D721Med (cell line): ENCODE measurements at places on chromosomes 3 and 15.

DNA sequence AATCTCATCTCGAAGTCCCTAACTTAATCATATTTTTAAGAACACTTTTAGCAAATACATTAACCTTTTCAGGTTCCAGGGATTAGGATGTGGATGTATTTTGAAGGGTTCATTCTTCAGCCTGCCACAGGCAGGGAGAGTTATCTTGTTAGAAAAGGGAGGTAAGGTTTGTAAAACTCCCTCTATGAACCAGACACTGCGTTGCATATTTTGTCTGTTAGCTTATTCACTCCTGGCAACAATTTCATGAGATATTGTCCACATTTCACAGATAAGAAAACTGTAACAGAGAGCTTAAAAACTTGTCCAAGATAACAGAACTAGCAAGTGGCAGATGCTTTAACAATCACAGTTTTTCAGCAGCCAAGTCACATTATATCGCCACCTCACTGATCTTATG is 155.4 kb downstream of the DIPK2A start:
- no peak for DNase-seq

DNA sequence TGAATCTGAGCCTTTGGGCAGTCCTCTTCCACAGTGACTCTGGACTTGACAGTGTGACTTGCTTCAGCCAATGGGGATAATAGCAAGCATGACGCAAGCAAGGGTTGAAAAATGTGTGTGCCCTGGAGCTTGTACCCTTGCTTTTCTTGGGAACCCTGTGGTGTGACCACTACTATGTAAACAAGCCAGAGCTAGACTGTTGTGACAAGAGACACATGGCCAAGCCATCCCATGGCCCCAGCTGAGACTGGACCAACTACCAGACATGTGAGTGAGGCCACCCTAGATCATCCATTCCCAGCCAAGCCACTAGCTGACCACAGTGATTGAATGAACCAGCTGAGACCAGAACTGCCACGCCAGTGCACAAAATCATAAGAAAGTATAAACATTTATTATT is 11.8 kb downstream of the MYO1E start:
- DNase-seq, result no peak

- DNase-seq, result no peak
Measured at GRCh38 chr3:130539005-130539404, 22.0 kb downstream of the COL6A6 start.

- no peak for DNase-seq
Measured at GRCh38 chr3:14959359-14959943, 12.1 kb downstream of the NR2C2 start.

DNA sequence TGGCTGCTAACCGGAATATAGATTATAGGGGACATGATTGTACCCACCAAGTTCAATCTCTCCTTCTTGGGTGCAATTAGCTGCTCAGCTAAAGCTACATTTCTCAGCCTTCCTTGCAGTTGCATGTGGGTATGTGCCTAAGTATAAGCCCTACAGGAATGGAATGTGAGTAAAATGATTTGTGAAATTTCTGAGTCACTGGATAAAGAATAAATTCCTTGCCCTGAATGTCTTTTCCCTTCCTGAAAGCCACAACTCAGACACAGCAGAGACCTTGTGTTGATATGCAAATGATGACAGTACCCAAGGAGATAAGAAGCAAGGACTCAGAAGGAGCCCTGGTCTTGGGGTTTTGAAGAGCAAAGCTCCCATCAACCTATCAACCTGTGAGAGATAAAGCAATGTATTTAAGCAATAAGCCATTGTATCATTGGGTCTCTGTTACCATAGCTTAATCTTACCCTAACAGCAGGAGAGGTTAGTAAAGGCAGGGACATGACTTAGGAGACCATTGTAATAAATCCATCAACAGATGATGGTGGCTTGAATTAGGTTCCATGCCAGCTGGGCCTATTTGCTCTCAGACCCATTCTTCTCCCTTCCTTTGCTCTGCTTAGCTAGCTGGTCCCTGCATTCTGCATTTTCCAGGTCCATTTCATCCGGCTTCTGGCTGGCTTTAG is 25.6 kb upstream of the ZNF280D start:
- DNase-seq, result no peak

- no peak for DNase-seq
Measured at GRCh38 chr15:73924171-73924921, 1.9 kb upstream of the LOXL1 start.

DNA sequence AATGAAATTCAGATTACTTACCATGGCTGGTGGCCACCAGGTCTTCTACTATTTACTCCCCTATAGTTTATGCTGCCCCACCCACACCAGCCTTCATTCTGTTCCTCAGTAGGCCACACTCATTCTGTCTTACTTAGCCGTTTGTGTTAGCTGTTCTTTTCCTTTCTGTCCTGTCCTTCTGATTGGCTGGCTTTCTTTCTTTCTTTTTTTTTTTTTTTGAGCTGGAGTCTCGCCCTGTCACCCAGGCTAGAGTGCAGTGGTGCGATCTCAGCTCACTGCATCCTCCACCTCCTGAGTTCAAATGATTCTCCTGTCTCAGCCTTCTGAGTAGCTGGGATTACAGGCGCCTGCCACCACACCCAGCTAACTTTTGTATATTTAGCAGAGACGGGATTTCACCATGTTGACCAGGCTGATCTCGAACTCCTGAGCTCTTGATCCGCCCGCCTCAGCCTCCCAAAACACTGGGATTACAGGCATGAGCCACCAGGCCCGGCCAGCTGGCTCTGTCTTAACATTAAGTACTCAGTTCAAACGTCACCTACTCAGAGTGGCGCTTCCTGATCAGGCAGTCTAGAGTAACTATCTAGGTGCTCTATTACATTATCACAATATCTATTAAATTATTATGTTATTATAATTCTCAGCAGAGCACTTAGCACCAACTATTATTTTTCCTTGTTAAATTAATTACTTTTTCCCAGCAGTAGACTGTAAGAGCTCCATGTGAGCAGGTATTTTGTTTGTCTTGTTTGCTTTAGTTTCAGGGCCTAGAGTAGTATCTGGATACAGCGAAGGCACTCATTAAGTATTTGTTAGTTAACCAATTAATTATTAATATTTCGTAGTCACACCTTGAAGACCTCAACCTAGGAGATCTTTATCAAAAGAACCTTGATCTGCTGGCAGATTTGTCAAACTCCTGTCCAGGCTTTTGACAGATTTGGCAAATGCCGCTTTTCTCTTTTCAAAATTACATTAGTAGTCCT is 6.4 kb downstream of the CMSS1 start:
- DNase-seq, result no peak

DNA sequence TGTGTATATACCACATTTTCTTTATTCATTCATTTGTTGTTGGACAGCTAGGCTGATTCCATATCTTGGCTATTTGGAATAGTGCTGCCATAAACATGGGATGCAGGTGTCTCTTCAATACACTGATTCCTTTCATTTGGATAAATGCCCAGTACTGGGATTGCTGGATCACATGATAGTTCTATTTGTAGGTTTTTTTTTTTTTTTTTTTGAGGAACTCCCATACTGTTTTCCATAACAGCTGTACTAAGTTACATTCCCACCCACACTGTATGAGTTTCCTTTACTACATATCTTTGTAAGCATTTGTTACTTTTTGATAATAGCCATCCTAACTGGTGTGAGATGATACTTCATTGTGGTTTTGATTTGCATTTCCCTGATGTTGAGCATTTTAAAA is 437.7 kb downstream of the DIPK2A start:
- no peak for DNase-seq

GRCh38 chr15:92634671-92635201 is 20.8 kb downstream of the FAM174B start:
- DNase-seq, result no peak

GRCh38 chr3:111605018-111605417 is 9.9 kb upstream of the ZBED2 start:
- DNase-seq, result no peak

- DNase-seq, result no peak
Measured at GRCh38 chr3:16365491-16366128, 100.6 kb downstream of the OXNAD1 start.

- no peak for DNase-seq
Measured at GRCh38 chr15:39417366-39418134, 163.3 kb upstream of the THBS1 start.

DNA sequence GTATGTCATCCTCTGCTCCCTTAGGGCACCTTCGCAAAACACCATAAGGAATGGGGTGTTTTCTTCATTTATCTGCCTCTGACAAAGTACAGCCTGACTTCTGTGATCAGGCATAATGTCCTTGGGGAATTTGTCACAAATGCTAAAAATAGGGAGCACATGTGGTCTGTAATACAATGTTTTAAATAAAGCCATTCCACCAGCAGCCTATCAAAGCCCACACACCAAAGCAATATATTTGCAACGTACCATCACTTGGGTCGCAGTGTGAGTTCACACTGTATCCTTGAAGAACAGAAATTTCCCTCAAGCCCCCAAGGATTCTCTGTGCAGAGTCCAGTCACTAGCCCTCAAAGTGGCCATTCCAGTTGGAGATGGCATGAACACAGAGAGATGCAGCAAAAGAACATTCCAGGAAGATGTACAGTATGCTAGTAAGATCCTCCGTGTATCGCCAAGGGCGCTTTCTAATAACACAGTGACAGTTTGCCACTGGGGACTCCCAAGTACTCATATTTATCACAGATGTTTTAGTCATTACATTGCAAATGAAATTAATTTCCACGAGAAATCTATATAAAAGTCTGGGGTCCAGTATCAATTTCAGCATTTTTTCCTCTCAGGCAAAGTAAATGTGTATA is 246.7 kb downstream of the MCTP2 start:
- DNase-seq, result no peak

DNA sequence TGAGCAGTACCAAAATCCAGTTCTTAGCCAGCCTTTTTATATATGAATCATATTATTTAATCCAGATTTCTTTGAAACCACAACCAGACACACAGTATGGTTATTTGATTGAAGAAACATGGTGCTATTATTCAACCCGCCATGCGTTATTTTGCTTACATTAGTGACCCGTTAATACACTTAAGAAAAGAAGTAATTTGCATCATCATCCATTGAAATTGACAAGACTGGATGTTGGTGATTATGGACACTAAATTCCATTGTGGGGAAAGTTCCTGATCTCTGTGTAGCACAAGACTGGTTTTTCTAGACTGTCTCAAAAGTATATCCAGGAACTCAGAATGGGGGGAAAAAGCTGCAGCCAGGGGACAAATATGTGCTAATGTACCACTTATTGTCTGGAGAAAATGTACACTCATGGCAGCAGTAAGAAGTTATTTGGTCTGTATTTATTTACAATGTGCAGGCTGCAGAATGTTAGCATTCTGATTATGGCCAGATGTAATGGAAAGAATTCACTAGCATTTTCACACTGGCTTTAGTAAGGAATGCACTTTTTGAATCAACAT is 80.3 kb downstream of the FILIP1L start:
- no peak for DNase-seq

DNA sequence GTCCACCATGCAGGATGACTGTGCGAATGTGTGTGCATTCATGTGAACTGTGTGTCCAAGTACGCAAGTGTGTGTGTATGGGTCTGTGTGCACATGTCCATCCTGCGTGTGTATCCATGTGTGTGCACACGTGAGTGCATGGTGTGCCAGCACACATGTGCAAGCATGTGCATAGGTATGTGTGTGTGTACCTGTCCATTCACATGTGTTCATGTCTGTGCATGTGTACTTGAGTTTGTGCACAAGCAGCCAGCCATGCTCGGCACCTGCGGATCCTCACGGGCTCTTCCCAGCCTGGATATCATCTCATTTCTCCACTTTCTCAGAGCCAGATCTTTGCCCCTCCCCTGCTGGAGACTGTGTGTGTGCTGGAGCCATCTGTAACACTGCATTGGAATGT is 18.7 kb upstream of the PLXNA1 start:
- no peak for DNase-seq

DNA sequence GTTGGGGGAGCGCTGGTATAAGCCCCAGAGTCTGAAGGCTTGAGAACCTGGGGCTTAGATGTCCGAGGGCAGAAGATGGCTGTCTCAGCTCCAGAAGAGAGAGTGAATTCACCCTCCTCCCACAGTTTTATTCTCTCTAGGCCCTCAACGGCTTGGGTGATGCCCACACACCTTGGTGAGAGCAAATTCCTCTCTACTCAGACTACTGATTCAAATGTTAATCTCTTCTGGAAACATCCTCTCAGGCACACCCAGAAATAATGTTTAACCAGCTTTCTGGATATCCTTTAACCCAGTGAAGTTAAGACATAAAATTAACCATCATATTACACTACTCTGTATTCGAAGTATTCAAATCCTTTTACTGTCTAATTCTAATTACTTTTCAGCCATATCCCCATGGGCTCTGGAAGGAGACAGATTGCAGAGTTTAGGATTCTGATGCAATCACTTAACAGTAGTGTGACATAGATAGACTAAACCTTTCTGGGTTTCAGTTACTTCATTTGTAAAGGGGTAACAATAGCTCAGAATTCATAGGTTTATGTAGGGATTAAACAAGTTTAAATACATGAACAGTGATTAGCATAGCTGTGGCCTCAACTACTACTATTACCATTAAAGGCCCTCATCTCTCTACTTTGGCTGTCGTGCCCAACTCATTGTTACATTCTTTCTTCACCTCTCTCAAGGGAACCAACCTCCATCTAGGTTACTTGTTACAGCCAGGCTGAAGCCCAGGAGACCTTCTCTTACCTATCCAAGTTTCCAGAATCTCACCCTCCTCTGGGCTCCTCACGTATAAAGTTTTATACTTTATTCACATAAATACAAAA is 25.7 kb upstream of the ANO10 start:
- DNase-seq, result no peak

- no peak for DNase-seq
Measured at GRCh38 chr15:101799665-101800064, 3.6 kb upstream of the OR4F6 start.

DNA sequence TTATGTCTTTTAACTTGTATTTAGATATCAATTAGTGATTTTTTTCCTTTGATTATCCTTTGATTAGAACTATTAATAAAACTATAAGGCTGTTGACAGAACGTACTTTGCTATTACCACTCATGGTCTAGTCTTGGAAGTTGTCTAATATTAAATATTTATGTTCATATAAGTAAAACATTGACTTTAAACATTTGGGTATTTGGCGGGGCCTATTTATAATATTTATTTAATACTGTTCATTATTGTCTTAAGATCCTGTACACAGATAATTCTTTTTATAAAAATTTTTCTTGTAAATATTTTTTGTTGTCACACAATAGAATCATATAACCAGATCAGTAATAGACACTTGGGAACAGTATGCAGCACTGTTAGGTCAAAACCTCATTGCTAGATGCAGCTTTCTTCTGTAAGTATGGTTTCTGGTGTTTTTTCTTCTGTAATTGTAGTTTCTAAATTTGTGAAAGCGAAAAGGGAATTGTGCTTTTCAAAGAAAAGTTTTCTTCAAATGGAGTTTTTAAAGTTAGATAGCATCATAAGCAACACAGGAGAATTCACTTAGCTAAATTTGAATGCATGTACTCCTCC is 93.4 kb downstream of the FNDC3B start:
- DNase-seq, result no peak

- DNase-seq, result no peak
Measured at GRCh38 chr3:185070491-185071286, 82.2 kb downstream of the C3orf70 start.

GRCh38 chr15:42069025-42069424 is 25.3 kb downstream of the PLA2G4D start:
- peak; percentile 5 for DNase-seq

- DNase-seq, result no peak
Measured at GRCh38 chr15:66834881-66835878, 133.1 kb downstream of the SMAD6 start.

GRCh38 chr15:93474728-93475127 is 385.7 kb upstream of the RGMA start:
- no peak for DNase-seq

- no peak for DNase-seq
Measured at GRCh38 chr15:58597943-58598828, 151.3 kb downstream of the ADAM10 start.

GRCh38 chr3:98513091-98513511 is 9.6 kb downstream of the CLDND1 start:
- no peak for DNase-seq

GRCh38 chr15:45333550-45333949 is 44.8 kb downstream of the GATM start:
- no peak for DNase-seq
